ENCODE measurements at places on chromosomes 2 and 18.
A peak's percentile ranks its signal among the peaks of the same experiment; 100 is the strongest.

- DNase-seq, result no peak
Measured at GRCh38 chr18:55386545-55386944, 201.4 kb downstream of the TCF4 start.

DNA sequence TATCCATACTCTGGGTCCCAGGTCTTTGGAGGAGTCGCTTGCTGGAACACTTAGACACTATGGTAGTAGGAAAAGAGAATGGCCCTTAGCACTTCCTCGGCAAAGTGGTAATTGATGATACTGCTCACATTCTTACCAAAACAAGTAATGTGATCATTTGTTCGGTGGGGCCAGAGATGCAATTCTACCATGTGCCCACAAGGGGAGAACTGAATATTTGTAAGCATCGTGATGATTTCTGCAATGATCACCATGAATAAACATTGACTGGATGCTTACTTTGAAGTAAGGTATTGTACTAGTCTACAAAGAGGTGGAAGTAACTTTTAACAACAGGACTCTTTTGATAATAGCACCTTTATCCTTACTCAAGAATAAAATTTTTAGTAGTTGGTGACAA is 109.7 kb downstream of the CD8B2 start:
- no peak for DNase-seq

- DNase-seq, result no peak
Measured at GRCh38 chr18:48715711-48716361, 177.0 kb downstream of the CTIF start.

GRCh38 chr18:44679914-44680272 is 795 bp upstream of the SETBP1 start:
- DNase-seq, result peak; percentile 38

DNA sequence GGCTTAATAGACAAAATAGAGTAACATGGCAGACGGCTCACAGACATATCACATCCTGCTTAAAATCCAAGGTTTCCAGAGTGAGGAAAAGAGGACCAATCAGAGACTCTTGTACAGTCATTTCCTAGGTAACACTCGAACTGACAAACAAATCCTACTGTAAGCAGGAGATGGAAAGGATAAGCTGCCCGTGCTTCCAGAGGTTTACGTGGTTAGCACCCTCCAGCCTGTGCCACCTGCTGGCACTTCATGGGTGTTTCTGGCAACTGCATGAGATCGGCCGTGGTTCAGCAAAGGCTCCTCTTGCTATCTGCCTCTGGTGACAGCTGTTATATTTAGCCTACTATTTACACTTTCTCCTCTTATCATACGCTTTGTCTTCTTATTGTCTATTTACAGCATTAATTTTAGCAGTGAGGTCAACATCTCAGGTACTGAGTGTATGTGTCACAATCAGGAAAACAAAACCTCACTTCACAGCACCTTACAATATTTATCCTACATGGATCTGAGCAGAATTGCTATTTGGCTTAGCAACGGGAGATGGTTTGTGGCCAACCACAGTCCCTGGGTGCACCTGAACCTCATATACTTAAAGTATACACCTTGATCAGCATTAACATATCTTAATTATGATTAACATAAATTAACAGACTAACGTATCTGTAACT is 226.9 kb downstream of the TMEM163 start:
- DNase-seq, result no peak

GRCh38 chr2:218893349-218894150 is 12.9 kb downstream of the WNT10A start:
- DNase-seq, result peak; percentile 59

DNA sequence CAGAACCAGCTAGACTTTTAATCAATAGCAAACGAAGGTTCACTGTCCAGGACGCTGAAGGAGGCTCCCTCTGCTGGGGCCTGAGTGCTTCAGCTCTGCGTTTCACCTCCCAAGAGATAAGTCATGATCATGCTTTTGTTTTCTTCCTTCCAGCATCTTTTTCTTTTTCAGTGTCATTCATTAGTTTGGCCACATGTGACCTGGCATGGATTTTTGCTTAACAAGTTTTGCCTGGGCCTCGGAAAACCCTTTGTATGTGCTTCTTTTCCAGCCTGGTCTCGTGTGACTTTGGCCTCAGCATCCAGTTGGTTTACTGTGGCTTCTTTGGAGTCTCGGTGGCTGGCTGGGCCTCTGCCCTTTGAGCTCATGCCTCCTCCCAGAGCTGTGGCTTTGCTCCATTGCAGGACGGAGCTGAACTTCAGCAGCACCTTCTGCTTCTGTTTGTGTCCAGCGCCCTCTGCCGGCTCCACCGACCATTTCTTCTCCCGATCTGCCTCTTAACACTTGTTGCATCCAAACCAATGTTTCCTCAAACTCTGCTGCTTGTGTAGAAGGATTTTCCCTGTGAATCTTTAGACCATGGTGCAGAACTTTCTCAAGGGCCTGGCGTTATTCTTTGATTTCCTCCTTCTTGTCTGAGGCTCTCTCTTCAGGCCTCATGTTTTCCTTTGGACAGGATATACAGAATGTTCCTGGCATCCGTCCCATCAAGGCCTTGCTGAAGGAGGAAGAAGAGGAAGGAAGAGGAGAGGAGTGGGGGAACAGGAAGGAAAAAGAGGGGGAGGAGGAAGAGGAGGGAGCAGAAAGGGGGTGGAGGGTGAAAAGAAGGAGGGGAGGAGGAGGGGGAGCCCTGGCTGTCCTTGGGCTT is 23.6 kb upstream of the HES6 start:
- peak; percentile 72 for DNase-seq

- DNase-seq, result no peak
Measured at GRCh38 chr2:58027029-58027428, 19.6 kb upstream of the VRK2 start.

DNA sequence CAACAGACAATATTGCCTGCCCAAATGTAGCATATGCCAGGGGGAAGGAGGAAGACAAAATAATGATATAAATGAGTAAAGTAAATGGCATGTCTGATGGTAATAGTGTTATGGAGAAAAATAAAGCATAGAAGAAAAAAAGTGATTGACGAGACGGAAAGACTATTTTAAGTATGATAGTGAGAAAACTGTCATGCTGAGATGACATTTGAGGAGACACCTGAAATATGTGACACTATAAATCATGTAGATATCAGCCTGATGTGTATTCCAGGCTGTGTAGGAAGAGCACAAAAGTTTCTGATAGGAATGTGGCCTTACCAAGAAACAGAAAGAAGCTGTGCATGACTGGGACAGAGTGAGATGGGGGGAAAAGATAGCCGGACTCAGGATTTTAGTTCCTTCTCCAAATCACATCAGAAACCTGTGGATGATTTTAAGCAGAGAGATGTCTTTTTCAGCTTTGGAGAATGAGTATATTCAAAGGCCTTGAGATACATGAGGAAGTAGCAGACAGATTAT is 387.3 kb upstream of the SYT4 start:
- DNase-seq, result no peak

DNA sequence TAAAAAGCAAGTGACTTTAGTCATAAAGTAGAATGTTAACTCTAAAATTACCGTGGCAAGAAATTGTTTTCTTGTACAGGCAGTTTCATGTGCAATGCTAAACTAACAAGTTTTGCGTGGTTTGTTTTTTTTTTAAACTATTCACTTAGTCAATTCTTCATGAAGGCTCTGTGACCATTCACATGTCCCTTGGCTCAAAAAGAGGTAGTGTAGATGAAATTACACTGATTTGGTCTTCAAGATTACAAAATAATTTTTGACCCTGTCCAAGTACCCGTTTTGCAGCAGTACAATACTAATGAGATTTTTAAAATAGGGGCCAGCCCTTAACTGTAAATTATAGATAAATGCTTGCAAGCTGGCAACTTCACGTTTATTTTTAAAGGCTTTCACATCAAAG is 1.3 kb downstream of the TMEM131 start:
- DNase-seq, result no peak

DNA sequence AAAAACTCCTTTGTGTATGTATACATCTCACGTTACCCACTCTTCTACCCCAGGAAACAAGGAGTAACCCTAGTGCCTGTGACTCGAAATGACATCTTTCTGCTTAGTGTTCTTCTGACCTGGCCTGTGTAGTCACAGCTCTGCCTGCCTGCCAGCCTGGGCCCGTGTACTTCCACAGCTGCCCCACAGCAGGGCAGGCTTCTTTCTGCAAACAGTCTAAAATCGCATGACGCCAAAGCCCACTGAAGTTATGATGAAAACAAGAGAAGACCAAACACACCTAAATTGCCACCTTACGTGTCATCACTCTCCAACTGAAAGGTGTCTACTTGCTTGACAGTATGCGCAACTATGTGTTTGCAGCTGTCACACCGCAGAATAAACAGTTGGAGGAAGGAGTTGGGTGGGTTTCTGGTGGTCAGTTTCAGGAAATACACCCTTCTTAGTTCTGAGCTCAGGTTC is 1.5 kb downstream of the GAREM1 start:
- no peak for DNase-seq

DNA sequence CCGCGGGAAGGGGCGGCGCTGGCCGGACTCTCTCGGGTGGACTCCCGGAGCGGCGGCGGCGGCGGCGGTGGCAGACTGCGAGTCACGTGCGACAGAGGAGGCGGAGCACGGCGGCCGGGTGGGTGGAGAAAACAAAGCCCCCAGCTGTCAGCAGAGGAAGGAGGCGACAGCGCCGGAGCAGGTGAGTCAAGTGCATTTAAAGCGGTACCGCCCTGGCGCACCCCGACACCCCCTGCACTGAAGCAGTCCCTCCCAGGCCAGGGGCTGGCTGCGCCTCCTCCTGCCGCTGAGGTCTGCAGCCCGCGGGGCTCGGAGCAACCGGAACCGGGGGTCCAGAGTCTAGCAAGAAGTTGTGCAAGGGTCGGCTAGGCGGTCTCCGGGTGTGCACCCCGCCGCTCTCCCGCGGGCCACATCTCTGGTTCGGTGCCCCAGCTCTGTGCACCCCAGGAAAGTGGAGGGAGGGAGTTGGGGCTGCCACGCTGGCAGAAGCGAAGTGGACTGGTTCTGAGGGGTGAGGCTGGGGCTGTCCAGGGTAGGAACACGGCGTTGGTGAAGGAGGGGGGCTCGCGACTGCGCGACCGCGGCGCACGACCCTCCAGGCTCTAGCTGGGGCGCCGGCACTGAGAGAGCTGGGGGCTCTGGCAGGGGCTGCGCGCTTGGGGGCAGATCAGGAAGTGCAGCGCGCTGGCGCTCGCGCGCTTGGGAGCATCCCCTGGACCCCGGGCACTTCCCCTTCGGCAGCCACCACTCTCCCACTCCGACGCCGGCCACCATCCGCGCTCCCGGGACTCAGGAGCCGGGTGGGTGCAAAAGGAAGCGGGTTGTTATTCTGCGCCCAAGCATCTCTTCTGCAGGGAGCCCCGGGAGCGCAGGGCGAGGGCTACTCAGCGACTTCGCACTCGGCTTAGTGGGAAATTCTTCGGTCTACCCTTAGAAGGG is 64.0 kb upstream of the MAPRE2 start:
- peak; percentile 75 for DNase-seq

DNA sequence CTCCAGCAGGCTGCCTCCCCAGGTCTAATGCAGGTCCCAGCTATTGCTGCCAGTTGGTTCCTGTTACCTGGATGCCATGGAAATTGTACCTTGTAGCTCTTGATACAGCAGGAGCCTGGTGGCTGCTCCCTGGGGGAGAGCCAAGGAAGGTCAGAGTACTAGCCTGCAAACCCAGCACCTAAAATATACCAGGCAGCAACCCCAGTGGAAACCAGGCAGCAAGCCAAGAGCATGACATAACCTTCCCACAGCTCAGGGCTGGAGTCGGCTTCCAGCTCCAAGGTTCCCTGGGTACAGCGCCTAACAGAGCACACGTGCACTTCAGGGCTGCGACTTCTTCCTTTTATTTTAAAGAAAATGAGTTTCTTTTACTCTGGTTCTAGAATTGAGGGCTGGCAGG is 30.3 kb downstream of the TNP1 start:
- DNase-seq, result no peak

DNA sequence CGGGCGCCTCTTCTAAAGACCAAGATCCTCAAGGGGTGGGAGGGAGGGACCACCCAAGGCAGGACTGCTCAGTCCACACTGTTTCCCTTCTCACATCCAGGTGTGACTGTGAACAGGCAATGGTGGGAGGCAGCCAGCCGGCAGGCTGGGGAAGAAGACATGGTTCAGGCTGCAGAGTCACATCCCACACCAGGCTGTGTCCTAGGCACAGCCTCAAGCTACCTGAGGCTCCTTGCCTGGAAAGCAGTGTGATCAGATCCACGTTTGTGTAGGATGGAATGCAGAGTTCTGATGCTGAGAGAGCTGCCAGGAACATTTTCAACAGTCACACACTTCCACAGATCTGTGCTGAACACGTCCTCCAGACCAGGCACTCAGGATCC is 16.4 kb downstream of the SLC66A2 start:
- no peak for DNase-seq

DNA sequence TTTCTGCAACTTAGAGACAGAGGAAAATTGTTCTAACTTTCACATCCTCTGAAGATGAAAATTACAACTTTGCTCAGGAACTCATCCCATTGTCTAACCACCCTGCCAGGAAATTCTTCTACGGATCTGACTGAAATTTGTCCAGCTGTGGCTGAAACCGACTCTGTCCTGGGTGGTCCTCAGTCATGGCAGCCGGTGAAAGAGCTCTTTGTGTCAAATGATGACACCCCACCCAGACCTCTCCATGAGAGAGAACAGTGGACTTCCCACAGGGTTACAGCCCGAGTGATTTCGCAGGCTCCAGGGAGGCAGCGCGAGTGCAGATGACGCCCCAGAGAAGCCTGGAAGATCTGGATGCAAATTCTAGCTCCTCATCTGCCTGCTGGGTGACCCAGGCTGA is 65.1 kb upstream of the TRIB2 start:
- DNase-seq, result no peak

DNA sequence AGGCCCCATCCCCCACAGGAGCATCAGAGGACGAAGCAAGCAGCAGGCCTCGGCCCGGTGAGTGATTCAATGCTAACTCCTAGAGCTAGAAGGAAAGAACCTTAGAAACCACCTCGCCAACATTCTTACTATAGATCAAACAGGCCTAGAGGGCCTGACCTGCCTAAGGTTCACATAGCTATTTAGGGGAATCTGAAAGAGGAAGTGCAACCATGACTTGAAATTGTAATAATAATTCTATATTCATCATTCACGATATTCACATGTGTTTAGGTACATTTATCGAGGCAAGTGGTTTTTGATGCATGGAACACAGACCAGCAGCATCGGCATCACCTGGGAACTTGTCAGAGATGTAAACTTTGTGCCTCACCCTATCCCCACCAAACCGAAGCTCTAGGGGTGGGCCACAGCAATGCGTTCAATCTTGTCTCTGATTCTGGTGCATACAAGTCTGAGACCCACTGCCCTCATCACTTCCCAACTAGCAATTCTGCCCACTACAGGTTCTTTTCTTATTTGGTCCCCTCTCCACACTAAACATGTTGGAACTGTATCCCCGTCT is 78.0 kb upstream of the DNMT3A start:
- DNase-seq, result no peak

Measured in activated naive CD4-positive, alpha-beta T cell treated with Interleukin-2 at 50 U/mL for 16 hours (primary cell).